ENCODE measurements at places on chromosomes 1 and 21.

DNA sequence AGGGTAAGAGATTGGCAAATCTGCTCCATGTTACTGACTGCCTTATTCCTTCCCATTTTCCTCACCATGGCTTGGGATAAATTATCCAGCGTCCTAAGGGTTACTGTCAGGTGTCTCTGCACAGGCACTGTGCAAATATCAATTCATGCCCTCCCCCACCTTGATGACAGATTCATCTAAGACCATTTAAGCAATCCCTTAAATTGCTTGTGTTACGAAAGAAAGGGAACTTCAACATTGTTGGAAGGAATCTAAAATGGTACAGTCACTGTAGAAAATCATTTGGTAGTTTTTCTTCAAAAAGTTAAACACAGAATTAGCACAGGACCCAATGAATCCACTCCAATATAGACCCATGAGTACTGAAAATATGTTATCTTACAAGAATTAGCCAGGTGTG lies 17.6 kb upstream of the MTARC2 start:
- DNase-seq, result no peak

DNA sequence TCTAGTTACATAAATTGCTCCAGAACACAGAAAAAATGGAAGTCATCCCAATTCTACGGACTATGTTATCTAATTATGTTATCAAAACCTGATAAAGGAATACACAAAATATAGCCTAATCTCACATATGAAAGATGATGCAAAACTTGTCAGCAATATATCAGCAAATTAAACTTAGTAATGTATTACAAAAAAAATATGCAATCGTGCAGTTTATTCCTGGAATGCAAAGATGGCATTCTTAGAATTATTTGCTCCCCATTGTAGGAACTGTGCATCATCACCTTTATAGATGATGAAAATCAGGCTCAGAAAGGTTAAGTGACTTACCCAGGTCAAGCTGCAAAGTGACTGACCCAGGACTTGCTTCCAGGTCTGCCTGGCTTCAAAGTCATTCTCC lies 7.8 kb downstream of the FOXE3 start:
- DNase-seq, result no peak

- peak; percentile 68 for DNase-seq
Observed at GRCh38 chr1:36419569-36419968, 21.9 kb upstream of the LSM10 start.

- peak; percentile 76 for DNase-seq
Observed at GRCh38 chr1:115183721-115184259, 94.5 kb upstream of the TSPAN2 start.

DNA sequence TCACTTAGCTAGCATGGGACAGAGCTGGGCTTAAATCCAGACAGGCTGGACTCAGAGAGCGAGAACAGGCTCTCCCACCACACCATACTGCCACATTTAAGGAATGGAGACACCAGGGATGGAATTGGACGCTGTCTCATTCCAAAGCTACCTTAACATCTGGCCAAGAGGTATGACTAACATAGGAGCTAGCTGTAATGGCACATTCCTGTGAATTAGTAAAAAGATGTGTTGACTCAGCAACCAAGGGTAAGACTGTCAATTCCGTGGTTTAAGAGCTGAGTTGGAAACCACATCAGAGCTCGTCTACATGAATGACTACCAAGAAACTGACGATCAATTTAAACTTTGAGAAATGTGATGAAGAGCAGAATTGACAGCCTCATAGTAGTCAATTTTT lies 8.3 kb upstream of the TNFRSF9 start:
- peak; percentile 79 for DNase-seq

DNA sequence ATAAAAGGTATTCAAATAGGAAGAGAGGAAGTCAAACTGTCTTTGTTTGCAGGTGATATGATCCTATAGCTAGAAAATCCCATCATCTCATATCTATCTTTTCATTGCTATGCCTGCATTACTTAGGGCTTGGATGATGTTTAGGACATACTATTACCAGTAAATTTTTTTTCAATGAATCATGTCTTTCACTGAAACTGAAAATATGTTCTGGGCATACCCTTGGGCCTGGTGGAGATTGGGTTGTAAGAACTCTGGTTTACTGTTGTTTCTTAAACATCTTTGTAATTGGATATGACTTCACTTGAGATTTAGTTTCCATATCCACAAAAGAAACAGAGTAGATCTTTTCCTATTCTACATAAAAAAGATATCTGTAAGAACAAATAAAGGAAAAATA lies 502.2 kb upstream of the PRMT6 start:
- no peak for DNase-seq

DNA sequence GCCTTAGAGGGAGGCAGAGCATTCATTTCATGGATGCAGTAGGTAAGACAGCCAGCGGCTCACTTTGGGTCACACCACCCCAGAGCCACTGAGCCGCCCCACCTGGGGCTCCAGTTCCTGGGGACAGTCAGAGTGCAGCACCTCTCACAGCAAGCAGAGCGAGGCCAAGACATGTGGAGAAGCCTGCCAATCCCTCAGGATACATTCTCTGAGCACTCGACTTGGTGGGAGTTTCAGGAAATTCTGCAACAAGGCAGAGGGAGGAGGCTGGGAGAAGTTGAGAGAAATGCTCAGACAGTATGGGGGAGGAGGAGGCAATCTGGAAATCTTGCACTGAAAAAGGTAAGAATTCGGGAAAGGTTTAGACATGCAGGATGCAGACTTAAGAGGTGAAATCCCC lies 60.8 kb upstream of the WLS start:
- DNase-seq, result no peak

DNA sequence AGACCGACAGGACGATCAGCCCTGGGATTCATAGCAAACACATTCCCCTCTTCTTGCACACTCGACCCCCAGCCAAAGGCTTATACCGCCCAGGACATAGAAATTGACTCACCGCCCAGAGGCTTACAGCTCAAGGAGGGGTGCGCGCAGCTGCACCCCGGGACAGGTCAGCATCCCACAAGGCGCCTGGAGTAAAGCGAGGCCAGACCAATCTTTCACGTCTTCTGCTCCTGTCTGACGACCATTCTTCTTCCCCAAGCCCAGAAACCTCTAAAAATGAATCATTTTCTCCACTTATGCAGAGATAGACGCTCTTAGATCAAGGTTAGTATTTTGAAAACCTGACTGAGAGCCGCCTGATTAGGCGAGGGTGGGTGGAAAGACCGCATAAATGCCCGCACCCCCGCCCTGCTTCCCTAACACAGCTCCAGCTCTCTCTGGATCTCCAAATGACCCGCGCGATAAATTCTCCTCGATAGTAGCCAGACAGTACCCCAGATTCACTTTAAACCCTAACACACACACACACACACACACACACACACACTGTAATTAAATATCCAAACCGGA lies 1.9 kb upstream of the LHX8 start:
- no peak for DNase-seq

DNA sequence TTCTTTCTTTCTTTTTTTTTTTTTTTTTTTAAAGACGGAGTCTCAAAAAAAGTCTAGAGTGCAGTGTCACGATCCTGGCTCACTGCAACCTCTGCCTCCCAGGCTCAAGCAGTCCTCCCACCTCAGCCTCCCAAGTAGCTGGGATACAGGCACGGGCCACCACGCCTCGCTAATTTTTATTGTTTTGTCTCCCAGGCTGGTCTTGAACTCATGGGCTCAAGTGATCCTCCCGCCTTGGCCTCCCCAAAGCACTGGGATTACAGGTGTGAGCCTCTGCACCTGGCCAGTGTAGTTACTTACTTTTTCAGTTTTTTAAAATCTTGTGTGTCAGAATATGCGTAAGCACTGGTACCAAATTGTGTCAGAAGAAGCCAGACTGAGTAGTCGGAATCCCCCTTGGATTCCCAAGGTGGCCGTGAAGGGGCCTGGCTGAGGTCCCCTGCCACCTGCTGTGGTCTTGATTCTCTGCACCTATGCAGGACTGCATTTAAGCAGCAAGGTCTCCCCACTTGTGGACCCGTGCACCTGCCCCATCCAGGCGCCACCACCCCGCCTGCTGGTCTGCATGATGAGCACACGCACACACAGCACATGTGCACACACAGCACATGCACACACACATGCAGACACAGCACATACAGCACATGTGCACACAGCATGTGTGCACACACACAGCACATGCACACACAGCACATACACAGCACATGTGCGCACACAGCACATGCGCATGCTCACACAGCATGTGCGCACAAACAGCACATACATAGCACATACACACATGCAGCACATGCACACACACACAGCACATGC lies 47.5 kb downstream of the PCNT start:
- no peak for DNase-seq

DNA sequence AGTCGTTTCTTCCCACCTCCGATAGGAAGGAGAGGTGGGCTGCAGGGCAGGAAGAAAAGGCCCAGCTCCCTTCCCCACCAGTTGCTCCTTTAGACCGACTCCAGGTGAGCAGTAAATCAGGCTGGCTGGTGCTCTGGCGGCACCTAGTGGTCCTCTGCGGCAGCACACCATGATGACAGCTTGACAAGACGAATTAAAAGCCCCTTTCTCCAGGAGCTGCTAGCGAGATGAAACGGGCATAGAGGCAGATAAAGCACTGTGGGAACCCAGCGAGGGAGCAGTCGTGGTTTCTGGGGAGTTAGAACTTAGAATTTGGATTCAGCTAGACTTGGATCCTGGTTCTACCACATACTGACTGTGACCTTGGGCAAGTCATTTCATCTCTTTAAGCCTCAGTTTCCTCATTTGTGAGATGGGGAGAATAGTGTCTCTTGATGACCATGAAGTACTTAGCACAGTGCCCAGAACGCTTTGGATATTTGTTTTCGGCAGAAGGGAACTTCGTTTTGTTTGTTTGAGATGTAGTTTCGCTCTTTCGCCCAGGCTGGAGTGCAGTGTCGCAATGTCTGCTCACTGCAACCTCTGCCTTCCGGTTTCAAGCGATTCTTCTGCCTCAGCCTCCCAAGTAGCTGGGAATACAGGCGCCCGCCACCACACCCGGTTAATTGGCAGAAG lies 21.8 kb upstream of the COL9A2 start:
- DNase-seq, result peak; percentile 82

DNA sequence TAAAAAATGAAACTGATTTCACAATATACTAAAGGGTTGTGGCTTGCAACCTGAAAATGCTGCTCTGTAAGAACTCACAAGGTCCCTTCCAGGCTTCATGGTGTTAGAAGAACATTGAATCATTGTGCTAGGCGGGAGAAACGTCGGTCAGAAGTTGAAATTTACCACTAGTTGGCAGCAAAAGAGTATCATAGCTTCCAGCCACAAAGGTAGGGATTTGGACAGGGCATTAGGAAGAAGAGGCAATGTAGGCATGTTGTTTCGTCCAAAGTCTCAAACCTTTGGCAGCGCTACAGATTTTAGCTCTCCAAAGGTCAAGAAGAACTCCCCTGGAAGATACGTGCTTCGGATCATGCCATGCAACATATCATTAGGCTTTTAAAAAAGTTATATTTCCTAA lies 62.5 kb upstream of the ZP4 start:
- DNase-seq, result no peak

DNA sequence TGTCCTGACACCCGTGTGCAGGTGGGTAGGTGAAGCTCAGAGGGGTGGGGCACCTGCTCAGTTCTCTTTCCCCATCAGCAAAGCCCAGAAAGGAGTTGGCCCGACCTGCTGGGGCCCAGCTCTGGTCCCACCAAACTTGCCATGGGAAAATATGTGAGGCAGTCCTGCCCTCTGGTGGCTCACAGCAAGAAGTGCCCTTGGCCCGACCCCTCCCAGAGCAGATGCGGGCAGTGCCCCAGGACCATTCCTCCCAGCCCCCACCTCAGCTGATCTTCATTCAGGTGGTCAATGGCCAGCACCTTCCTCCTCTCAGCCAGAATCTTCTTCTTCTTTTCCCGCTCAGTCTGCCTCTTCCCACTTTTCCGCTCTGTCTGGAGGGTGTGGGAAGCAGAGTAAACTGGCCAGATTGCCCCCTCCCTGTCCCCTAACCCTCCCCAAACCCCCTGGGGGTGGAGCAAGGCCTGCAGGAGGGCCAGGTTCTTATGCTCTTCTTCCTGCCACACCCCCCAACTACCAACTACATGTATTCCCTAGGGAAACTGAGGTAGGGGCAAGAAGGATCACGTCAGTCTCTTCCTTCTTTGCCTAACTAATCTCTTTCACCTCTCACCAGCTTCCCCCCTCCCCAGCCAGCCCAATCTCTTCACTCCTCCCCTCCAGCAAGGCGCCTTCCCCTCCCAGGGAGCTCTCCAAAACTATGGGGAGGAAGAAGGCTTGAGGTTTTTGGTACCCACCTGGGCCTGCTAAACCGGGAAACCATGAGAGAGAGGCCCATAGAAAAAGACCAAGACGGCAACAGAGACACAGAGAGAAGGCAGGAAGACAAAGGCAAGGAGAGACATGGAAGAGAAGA lies 15.6 kb downstream of the TNNT2 start:
- peak; percentile 51 for DNase-seq

GRCh38 chr1:162951553-162952315 lies 90.8 kb upstream of the CCDC190 start:
- DNase-seq, result peak; percentile 33

All from fibroblast of the aortic adventitia (primary cell).